AML-193 (cell line): ENCODE measurements at places on chromosomes 12 and 14.

- DNase-seq = no peak
Measured at GRCh38 chr12:120687578-120688289, 785 bp downstream of the MLEC start.

DNA sequence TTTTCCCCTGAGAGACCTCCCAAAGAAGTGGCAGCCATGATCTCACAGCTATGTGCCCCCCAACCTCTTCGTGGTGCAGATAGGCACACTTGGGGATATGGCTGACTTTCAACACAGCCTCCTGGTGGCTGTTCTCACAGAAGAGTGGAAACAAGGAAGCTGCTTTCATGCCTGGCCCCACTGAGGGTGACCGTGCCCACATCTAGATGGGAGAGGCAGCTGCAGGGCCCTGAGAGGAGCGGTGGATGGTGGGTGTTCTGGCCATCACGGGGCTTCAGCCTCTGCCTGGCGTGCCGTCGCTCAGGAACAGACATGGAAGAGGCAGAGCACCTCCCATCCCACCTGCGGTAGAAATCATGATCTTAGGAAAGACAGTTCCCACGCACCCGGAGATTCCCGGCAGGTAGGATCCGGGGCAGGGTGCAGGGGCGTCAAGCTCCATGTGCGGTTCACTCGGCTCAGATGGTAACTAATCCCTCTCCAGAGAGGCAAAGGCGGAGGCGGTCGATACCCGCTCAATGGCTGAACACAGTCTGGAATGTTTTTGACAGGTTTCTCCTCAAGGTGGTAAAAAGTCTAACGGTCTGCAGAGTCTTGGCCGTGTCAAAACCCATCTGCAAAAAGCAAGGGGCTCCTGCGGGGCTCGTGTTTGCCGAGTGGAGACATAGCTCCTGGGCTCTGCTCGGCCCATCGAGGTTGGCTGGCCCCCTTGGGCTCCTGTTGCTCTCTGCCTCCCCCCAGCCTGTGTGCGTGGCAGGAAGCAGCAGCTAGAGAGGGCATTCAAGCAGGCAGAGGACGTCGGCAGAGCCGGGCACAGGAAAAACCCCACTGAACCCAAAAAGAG is 225.2 kb upstream of the RTL1 start:
- DNase-seq = no peak

- DNase-seq = no peak
Measured at GRCh38 chr12:6987956-6988553, 17.3 kb downstream of the EMG1 start.

GRCh38 chr12:55058776-55059175 is 39.0 kb downstream of the NEUROD4 start:
- DNase-seq = no peak

DNA sequence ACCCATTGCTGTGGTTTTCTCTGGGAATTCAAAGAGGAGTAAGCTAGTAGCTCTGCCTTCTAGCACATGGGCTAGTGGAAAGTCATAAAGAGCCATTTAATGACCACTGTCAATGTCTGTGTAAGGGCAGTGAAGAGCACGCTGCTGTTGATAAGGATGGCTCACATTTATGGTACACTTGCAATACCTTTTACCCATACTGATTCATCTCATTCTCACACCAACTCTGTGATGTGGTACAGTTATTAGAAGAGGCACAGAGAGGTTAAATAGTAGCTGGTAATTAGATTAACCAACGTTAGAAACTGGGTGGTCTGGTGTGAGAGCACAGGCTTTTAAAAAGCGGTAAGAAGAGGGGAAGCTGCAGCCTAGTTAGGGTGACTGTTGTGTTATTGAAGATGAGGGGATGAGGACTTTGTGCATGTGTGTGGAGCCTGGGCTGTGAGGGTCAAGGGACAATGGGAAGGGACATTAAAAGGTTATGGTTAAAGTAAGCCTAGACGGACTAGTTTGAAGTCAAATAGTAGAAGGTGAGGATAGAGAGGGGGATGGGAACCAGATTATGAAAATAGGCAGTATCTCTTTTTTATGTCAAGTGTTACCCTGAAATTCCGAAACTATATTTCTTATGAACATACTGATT is 25.2 kb downstream of the RASSF3 start:
- DNase-seq = no peak

- DNase-seq = no peak
Measured at GRCh38 chr14:37202265-37202664, 4.5 kb downstream of the MIPOL1 start.
